Activated CD4-positive, alpha-beta T cell treated with anti-CD3 and anti-CD28 coated beads, Interleukin-10, Interleukin-2, amounts not matched to agents 100 ng/mL and 50 ng/mL, durations not matched to agents 16 hours and 8 hours (primary cell): ENCODE measurements at places on chromosomes 7 and 10.
A peak's percentile ranks its signal among the peaks of the same experiment; 100 is the strongest.

DNA sequence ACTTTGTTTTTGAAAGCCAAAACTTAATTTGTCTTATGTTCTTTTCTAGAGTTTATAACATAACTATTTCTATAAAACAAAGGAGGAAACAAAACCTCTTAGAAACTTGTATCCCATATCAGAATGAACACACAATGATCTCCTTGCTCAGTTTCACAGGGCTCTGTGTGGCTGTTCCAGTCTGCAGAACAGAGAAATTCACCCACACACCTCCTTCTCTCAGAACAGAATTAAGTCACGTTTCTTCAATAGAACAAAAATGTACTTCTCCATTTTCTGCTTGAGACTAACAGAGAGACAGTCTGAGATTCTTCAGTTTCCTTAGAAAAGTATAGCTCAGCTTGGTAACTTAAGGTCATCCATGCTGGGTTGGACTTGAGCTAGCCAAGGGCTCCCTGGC, 15.8 kb upstream of the DOCK1 start:
- DNase-seq: no peak

DNA sequence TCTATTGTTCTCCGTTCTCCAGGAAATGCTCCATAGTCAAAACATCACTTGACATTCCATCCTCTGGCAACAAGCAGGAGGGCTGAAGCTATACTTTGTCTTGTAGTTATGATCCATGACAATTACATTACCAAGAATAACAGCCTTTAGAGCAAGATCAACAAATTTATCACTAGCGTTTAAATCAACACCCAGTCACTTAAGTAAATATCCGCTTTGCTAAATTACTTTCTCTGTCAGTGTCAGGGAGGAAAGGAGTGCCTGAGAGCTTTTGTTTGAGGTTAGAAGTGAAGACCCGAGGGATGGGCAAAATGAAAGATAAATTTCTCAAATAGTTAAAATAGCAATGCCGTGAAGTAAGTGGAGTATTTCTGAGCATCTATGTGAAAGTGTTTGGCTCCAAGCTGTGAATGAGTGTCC, 236.1 kb upstream of the BMPER start:
- no peak for DNase-seq

GRCh38 chr10:32941357-32941756, 16.7 kb downstream of the ITGB1 start:
- DNase-seq: no peak

GRCh38 chr10:22682237-22683139, 31.9 kb downstream of the PIP4K2A start:
- DNase-seq: peak; percentile 80

GRCh38 chr7:108146070-108146842, 16.1 kb upstream of the LAMB4 start:
- peak; percentile 64 for DNase-seq

DNA sequence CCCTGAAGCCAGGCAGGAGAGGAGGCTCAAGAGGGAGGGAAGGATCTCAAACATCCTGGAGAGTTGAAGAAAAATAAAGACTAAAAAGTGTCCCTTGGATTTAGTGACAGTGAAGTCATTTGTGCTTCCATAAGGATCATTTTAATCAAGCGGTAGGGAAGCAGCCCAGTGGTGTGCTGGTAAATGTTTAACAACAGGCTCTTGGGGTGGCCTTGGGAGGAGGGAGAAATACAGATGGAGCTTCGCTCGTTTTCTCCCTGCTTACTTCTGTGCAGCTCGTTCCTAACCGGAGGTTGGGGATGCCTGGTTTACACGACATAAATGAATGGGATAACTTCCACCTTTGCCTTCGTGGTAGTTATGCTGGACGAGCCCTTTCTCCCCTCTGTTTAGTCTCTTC, 140.0 kb downstream of the CAMK1D start:
- DNase-seq: no peak

DNA sequence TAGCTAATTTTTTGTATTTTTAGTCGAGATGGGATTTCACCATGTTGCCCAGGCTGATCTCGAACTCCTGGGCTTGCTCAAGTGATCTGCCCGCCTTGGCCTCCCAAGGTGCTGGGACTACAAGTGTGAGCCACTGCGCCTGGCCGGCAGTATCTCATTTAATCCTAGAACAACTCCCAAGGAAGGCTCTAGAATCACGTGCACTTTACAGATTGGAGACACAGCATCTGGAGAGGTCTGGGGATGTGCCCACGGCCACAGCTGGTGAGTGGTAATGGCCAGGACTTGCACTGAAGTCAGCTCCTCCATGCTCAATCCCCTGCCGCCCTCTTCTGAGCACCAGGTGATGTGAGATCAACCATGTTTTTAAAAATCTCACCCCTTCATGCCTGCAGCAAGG, 43.1 kb downstream of the CARD11 start:
- no peak for DNase-seq

GRCh38 chr10:2077231-2077630, 339.9 kb upstream of the ADARB2 start:
- DNase-seq: no peak

DNA sequence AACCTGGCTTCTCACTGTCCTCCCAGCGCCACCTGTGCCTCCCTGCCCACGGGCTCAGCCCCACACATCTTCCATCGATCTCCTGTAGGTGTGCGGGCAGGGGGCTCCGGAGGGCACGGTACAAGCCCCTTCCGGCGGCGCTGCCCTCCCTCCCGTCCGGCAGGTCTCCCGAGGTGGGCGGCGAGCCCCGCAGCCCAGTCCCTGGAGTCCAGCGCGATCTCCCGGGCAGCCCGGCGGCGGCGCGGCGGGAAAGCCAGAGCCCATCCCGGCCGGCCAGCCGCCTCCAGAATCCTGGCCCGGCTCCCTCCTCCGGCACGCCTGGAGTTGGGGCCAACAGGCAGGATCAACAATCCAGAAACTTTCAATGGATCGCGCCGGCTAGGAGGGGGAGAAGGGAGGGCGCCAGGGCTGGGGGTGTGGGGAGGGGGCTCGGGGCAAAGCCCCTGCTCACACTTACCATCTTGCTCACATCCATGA, 100.1 kb downstream of the HIP1 start:
- DNase-seq: no peak

DNA sequence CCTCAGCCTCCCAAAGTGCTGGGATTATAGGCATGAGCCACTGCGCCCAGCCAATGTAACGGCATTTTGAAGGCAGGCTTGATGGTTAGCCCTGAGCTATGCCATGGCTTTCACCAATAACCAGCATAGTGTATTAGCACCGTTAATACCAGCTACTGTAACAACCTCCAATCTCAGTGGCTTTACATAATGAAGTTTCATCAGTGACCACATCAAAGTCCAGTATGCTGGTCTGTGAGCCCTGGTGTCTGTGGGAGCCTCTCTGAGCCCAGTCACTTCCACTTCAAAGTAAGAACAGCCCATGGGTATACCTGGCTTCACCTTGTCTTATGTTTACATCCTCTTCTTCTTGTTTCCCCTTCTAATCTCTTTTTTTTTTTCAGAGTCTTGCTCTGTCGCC, 11.6 kb upstream of the ZDHHC4 start:
- no peak for DNase-seq

DNA sequence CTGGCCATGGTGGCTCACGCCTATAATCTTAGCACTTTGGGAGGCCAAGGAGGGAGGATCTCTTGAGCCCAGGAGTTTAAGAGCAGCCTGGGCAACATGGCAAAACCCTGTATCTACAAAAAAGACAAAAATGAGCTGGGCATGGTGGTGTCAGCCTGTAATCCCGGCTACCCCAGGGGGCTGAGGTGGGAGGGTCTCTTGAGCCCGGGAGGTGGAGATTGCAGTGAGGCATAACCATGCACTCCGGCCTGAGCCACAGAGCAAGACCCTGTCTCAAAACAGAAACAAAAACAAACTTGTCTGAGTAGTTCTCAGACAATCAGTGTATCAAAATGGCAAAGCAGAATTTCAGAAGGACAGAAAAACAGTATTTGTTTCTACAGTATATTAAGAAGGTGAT, 45.2 kb upstream of the BPGM start:
- no peak for DNase-seq

GRCh38 chr7:41984888-41985287, 252.1 kb downstream of the GLI3 start:
- no peak for DNase-seq

- DNase-seq: no peak
Observed at GRCh38 chr7:41206267-41206666, 496.6 kb downstream of the INHBA start.

- DNase-seq: no peak
Observed at GRCh38 chr10:105195831-105196230, 554.7 kb downstream of the SORCS3 start.

- DNase-seq: no peak
Observed at GRCh38 chr10:90437452-90437851, 420.4 kb downstream of the HTR7 start.

- DNase-seq: no peak
Observed at GRCh38 chr10:58641095-58641531, 128.4 kb downstream of the BICC1 start.

DNA sequence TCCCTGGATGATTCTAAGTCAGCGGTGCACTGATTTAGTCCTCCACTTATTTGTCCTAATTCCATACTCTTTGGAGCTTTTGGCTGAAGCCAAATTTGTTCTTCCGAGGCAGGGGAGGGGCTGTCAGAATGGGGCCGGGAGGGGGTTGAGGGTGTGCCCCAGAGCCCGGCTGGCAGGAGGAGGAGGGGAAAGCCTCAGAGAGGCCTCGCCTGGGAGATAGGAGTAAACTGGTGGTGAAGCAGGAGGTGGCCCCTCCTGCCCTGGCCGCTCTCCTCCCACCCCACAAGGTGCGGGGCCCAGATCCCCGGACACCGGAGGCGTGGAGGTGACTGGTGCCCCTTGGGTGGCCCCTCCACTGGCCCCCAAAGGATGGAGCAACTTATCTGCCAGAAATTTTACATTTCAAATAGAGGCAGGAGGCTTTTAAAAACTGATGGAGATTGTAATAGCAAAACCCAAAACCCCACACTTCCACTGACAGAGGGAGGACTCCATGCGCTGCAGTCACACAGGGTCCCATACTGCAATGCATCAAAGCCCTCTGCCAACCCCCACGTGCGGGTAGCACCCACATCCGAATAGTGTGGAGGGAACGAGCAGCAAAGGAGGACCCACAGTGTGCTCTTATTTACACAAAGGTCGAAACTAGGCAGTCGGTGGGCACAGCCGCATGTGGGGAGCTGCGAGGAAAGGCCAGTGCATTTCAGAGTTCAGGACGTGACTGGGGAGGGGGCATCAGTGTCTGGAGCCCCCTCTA, 61.9 kb downstream of the CAMK2B start:
- no peak for DNase-seq

- DNase-seq: peak; percentile 36
Observed at GRCh38 chr10:61120805-61121204, 176.8 kb upstream of the RHOBTB1 start.

- DNase-seq: no peak
Observed at GRCh38 chr10:89516149-89516832, 19.1 kb downstream of the SLC16A12 start.

- no peak for DNase-seq
Observed at GRCh38 chr7:154937837-154938236, 65.1 kb downstream of the PAXIP1 start.

GRCh38 chr10:31683682-31684081, 244.9 kb downstream of the ARHGAP12 start:
- no peak for DNase-seq

- no peak for DNase-seq
Observed at GRCh38 chr10:48412081-48412480, 105.6 kb downstream of the MAPK8 start.

DNA sequence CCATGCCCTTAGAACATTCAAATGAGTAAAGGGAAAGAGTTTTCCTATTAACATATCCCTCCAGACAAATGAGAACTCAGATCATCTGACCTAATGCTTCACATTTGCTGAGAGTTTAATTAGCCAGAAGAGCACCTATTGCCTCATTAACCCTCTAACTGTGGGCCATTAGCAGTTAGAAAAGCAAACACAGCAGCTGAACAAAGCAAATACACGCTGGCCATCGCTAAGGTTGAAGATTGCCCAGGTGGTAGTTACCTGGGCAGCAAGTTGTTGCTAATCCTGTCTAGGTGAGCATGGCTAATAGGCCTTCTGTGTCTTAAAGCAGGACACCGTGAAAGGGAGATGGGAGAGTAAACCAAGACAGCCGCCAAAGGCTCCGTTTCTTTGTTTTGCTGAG, 49.9 kb upstream of the UCN3 start:
- DNase-seq: no peak

- no peak for DNase-seq
Observed at GRCh38 chr10:114708717-114709335, 50.8 kb upstream of the ABLIM1 start.

DNA sequence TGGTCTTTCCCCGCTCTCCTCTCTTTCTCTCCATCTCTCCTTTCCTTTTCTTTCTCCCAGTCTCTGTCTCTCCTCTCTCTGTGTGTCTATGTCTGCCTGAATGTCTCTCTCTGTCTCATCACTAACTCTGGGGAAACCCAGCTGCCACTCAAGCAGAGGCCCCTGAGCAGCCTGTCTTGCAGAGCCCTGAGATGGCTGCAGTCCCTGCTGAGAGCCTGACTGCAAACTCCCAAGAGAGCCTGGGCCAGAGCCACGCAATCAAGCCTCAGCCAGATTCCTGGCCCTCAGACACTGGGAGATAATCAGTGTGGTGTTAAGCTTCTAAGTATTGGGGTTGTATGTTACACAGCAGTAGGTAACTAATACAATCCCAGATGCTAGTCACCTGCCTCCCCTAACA, 91.5 kb downstream of the PAXIP1 start:
- DNase-seq: no peak

GRCh38 chr7:124914298-124914697, 15.3 kb downstream of the POT1 start:
- DNase-seq: no peak
